T-helper 1 cell (primary cell): ENCODE measurements at places on chromosomes 13 and 19.

GRCh38 chr19:12788682-12789097 lies 2.6 kb upstream of the JUNB start:
- no peak for DNase-seq

- no peak for DNase-seq
These were observed 27.3 kb downstream of the CARM1 start for GRCh38 chr19:10898633-10899032.

DNA sequence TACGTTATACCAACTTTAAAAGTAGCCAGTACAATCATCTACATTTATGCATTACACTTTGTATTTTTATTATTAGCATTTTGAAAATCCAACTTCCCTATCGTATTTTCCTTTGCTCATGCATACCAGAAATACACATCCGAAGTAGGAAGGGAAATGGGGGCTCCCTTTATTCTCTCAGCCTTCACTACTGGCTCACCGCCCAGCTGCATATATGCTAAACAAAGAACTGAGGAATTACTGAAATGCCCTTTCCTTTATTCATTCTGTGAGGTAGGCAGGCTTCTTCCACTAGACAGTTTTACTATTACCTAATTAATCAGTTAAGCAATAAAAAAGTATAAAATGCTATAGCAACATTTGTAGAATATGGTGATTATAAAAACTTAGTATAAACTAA lies 291.6 kb downstream of the KLF12 start:
- DNase-seq, result no peak

DNA sequence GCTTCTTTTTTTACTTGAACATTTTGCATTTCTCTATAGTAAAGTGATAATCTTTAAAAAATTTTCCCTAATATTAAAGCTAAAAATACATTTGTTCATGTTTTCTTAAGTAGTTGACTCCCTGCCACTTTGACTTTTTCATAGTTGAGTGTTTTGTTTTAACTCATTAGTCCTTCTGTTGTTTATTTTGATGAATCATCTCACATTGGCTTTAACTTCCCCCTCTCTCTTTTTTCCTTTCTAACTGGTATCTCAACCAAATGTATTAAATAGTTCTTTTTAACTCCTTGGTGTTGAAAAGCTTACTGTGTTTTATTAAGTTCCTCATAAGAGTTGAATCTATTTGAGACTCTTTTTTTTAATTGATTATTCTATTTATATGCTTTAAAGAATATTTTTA lies 2.8 kb downstream of the TNFSF13B start:
- DNase-seq, result no peak

GRCh38 chr19:44851427-44851826 lies 5.3 kb downstream of the NECTIN2 start:
- no peak for DNase-seq

DNA sequence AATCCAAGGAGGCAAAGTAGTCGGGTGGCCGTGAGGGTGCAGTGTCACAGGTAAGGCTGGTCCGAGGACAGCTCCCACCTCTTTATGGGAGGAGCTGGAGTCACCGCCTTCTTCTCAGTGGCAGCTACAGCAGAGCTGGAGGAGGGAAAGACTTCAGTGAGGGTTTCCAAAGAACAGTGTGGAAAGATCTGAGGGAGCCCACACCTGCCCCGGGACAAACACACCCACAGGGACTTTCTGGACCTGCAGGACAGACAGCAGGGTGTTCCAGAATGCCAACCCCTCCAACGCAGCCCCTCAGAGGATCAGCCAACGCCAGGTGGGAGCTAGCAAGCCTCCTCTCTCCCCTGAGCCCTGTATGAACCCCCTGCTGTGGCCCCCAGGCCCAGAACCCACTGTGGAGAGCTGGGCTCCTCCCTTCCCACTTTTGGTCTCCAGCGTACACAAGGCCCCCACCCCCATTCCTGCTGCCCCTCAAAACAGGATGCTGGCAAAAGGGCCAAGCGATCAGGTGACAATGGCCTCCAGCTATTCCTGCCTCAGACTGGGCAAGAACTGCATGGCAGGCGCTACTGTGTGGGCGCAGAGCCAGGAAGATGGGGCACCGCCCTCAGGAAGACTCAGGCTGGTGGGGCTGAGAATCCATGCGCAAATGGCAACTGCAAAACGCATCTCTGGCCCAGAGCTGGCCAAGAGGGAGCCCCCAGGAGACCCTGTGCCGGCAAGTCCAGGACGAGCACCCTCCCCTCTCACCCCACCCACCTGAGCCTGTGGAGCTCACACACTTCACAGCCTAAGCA lies 3.5 kb upstream of the CD320 start:
- no peak for DNase-seq
